Activated naive CD4-positive, alpha-beta T cell treated with anti-CD3 and anti-CD28 coated beads, Interleukin-2, amount 10 ng/mL, durations not matched to agents 7 days and 5 days (primary cell): ENCODE measurements at places on chromosomes 7 and 10.

DNA sequence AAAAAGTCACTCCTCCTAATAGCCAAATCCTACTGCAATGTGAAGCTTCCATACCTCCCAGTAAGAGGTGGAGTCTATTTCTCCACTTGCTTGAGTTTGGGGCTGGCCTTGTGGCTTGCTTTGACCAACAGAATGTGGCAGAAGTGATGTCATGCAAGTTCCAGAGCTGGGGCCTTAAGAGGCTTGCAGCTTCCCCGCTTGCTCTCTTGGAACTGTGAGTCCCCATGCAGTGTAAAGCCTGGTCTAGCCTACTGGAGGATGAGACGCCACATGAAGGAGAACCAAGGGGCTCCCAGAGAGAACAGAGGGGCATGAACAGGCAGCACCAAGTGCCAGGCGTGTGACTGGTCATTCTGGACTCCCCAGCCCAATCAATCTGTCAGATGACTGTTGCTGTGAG is 58.6 kb upstream of the OPALIN start:
- DNase-seq = no peak

DNA sequence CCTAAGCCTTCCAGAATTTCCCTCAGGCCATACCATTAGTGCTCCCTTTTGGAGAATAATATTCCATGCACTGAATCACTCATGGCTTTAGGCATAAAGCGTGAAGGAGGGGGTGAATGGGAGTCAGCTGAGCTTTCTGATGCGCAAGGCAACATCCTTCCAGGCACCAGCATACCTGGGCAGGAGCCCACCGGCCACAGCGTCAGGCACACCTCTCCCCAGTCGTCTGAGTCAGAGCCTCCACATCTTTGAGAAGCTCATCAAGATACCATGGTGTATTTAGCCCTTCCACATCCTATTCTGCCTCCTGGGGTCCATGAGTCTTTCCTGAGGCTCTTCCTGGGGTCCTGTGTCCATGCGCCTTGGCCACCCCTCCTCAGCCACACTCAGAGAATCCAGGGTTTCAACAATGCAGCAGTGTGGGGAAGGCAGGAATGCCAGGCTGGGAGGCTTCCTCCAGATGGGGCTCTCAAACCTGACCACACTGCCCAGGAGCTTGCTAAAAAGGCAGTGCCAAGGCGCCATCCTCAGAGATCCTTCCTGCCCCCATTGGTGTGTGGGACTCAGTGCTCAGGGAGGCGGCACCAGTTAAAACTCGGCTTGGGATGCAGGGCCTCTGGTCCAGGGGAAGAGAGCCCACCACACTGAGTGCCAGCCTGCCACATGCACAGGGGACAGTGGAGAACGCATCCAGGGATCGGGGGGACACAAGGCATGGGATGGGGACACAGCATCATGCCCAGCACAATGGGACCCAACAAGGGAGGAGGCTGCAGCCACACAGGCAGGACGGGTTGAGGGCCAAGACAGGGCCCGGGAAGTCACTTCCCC is 31.6 kb downstream of the RASGEF1A start:
- peak; percentile 16 for DNase-seq

- DNase-seq = peak; percentile 5
These were observed 71.6 kb downstream of the NKX6-2 start for GRCh38 chr10:132714096-132714985.

GRCh38 chr7:120995654-120996053 is 7.1 kb downstream of the CPED1 start:
- no peak for DNase-seq

GRCh38 chr10:84164442-84164841 is 9.2 kb upstream of the GPR15LG start:
- DNase-seq = no peak

- DNase-seq = no peak
These were observed 72.8 kb upstream of the FAM20C start for GRCh38 chr7:119392-120163.

- DNase-seq = no peak
These were observed 625 bp upstream of the GSTO2 start for GRCh38 chr10:104268405-104268712.

DNA sequence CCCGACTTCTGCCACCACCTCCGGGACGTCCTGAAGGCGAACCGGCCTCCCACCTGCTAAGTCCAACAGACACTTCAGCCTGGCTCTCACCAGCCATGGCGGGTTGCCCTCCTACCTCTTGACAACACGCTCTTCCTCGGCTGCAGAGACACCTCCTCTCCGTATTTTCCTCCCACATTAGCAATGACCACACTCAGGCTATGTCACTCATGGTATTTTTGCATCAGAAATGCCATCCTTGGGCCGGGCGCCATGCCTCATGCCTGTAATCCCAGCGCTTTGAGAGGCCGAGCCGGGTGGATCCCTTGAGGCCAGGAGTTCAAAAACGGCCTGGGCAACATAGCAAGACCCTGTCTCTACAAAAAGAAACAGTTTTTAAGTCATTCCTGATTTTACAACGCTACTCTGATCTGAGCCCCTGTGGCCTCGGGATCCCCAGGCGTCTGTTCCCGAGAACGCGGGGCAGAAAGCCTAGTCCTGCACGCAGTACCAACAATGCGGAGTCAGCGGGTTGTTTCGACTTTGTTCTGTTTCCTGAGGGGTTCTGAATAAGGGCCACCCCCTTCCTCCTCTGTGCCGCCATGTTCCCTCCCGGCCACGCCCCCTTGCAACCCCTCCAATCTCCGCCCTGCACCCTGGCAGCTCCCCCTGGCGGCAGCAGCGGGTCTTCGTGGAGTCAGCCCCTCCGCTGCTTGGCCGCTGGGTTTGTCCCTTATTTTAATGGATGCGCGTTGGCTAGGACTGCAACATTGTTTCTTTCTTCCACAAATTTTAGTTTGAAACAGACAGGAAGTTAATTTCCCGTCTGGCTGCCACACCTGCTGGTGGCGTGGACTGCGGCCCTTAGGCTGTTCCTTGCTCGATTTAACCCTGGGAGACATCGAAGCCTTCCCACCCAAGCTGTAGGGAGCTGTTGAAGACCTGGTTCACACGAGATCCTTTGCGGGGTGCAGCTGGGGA is 9.7 kb upstream of the ZFAND2A start:
- peak; percentile 97 for DNase-seq

DNA sequence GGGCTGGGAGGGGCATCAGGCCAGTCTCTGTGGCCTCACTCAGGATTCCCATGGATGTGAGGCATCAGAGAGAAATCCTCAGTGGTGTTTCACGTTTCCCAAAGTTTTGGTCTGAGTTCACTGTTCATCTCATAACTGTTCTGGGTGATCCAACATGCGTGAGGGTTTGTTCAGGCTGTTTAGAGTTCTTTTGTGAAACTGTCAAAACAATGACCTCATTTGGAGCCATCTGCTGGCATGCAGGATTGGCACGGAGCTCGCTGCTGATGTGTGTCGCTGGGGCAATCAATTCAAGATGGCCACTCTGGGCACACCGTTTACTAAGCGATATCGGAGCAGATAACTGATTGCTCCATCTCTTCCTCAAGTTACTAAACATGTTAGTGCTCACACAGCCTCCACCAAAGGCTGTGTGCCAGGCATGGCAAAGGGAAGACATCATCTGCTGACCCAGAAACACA is 365.6 kb downstream of the WDR11 start:
- no peak for DNase-seq

GRCh38 chr10:47306387-47307210 is 6.6 kb downstream of the GDF10 start:
- DNase-seq = no peak

- no peak for DNase-seq
These were observed 944.3 kb downstream of the GATA3 start for GRCh38 chr10:8998751-8999150.

- no peak for DNase-seq
These were observed 69.3 kb downstream of the ETV1 start for GRCh38 chr7:13920053-13920697.

DNA sequence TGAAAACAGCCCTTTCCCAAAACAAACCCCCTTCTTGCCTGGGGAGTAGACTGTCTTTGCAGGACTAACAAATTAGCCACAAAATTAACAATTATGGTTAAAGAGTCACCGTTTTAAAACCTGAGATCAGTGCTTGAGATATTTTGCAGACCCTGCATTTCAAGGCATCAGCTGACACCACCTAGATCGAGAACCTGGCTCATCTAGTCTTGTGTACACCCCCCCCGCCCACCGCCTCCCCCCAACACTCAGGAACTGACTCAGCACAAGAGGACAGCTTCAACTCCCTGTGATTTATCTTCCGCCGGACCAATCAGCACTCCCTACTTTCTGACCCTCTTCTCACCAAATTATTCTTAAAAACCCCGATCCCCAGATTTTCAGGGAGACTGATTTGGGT is 737.1 kb downstream of the PHTF2 start:
- no peak for DNase-seq

DNA sequence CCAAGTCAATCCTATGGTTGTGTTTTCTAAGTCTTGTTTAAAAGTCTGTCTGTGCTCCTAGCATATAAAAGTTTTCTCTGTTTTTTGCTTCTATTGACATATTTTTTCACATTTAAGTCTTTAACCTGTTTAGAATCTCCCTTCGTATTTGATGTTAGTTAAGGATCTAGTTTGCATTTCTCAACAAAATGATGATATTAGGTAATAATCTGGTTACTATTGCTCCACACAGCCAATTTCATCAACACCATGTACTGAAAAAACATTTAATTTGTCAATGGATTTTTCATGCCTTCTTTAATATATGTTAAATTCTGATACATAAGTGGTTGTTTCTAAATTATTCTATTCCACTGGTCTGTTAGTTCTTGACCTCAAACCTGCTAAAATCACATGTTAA is 17.5 kb upstream of the TSGA13 start:
- DNase-seq = no peak

GRCh38 chr7:143408252-143408685 is 387 bp downstream of the EPHA1 start:
- no peak for DNase-seq

GRCh38 chr7:24968165-24968564 is 11.8 kb downstream of the OSBPL3 start:
- DNase-seq = no peak

GRCh38 chr7:5679813-5680473 is 101.5 kb downstream of the RNF216 start:
- no peak for DNase-seq

DNA sequence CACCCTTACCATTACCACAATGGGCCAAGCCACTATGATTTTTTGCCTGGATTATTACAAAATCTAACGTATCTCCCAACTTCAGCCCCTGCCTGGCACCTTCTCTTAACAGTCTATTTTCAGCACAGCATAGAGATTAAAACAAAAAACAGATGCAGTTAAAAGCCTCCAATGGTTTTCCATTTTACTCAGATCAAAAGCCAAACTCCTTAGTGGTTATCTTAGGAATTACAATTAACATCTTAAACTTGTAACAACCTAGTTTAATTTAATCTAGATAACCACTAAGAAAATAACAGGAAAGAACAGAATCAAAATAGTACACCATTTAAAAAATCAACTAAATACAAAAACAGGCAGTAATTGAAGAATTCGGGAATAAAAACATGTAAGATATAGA is 43.5 kb downstream of the DNAJC1 start:
- DNase-seq = no peak

GRCh38 chr7:54837168-54837567 is 78.2 kb upstream of the SEC61G start:
- no peak for DNase-seq

GRCh38 chr7:19368491-19368925 is 223.3 kb upstream of the FERD3L start:
- no peak for DNase-seq

DNA sequence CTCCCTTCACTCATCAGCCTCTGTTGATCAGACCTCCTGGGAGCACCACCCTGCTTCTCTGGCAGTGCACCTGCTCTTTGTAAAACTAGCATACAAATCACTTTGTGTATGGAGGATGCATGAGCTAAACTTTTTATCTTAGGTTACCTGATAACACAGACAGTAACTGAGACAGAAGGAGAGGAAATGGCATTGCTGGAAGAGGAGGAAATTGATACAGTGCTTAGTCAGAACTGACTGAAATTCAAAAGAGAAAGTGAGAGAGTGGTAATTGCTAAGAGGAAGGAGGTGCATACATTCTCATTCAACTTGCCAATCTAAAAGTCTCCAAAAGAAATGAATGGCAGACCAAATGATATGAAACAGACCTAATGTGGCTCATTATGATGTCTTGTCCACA is 1120.7 kb downstream of the GATA3 start:
- DNase-seq = no peak
